Ureter (tissue), 1 donor: ENCODE measurements at places on chromosomes 3 and 15.

DNA sequence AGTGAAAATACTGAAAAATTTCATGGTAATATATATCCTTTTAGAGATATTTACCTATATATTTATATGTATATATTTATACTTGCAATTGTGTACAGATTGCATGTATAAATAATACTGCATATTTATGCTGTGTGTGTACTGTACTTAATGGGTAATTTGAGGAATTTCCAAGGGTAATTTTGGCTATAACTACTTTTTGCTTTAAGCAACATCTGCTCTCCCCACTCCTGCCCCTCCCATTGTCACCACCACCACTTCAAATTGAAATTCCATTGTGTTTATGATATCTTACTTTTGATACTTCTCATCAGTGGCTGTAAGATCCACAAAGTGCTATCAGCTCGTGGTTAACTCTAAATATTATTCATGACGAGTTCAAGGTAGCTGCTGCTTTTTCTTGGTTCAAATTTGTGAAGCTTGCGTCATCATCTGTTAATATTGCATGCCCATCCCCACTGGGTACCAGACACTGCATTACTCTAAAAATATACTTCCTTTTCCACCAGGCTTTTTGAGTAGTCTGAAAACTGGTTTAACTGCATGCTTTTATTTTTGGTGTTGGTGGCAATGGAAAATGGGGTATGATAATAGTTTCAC is 91.7 kb upstream of the MITF start:
- no peak for DNase-seq

GRCh38 chr3:145259166-145259880 is 901.7 kb downstream of the PLOD2 start:
- DNase-seq, result no peak

DNA sequence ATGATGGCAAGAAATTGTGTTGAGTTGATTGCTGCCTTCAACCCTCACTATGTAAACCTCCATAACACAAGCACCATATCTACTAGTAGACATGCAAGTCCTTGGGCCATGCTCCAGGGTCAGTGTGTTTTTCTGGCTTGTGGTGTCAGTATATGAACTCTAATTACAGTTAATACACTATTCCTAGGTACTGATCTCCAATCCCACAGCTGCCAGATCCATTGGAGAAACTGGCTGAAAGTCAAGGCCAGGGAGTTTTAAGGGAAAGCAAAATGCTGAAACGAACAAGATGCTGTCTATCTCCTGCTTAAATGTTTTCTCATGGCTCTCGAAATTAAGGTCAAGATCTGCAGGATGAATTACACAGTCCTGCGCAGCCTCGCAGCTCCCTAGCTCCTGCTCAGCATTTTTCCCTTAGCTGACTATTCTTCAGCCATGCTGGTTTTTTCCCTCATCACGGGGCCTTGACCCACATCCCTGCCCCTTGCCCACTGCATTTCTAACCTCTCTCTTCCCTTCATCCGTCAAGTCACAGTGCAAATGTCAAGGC is 425.0 kb upstream of the ADAMTS9 start:
- DNase-seq, result no peak

DNA sequence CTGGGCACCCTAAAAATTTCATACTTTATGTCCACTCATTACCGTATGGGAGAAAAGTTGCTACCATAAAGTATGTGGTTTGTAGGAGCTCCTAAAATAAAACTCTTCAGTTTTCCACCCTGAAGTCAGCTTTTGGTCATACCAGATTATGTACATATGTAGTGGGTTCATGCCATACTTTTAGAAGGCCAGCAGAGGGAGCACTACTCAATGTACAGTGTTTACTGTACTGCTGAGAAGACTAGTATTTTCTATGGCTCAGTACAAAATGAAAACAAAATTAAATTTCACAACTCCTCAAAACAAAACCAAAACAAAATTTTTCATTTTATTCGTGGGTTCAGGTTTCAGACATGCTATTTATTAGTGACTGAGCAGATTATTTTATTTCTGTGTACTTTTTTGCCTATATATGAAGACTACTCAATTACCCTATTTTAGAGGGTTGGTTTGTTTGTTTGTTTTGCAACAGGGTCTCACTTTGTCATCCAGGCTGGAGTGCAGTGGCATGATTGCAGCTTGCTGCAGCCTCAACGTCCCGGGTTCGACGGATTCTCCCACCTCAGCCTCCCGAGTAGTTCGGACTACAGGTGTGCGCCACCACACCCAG is 24.3 kb downstream of the NXPE3 start:
- no peak for DNase-seq

DNA sequence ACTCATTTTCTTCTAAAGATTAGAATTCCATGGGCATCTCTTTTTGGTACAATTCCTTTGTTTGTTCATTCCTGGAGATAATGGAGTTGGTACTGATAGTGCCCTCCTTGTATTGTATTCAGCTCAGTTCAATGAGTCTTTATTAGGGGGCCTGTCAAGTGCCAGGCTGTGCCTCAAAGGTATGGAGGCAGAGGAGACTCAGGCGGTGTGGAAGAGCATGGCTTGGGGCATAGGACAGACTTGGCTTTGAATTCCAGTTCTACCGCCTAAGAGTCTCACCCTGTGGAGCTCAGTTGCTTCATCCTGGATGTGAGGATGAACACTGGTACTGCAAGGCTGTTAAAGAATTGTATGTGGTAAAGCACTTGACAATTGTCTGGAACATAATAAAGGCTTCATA is 196.6 kb upstream of the IL12A start:
- no peak for DNase-seq

DNA sequence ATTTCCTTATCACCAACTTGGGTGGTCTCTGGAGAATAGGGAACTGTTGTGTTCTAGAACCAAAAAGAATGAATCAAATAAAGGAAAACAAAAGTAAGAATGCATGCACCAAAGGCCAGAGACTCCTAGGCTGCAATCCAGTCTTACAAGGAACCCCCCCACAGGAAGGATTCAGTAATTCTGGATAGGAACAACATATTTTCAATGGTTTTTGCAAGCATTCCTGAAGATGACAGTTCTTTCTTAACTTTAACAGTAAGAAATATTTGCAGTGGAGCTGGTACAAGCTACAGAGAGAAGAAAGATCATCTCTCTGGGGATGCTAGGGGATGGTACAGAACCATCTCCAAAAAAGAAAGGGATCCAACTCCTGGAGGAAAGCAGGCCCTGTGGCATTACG is 116.2 kb upstream of the CHRM5 start:
- no peak for DNase-seq

- DNase-seq, result no peak
Measured at GRCh38 chr3:188533612-188534357, 379.8 kb downstream of the LPP start.

GRCh38 chr3:155516439-155516838 is 223.0 kb upstream of the STRIT1 start:
- no peak for DNase-seq

DNA sequence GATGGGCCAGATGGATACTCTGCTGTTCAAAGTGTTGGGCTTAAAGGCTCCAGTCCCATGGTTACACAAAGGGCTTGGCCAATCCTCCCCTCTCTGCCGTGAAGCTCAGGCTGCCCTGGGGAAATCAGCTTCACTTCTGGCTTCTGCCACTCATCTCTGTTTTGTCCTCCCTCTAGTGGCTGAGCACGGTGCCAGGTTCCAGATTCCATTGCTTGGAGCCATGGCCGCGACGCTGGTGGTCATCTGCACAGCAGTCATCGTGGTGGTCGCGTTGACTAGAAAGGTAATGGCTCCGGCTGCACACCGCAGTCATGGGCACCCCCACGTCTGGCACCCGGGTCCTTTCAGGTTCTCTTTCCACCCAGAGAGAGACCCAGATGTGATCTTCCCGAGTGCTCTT is 5.6 kb downstream of the TIGIT start:
- DNase-seq, result no peak
